Stimulated activated CD4-positive, alpha-beta T cell treated with anti-CD3 and anti-CD28 coated beads, TNF-alpha, amount 100 ng/mL, for 1 hour (primary cell): ENCODE measurements at places on chromosomes 13 and 19.

- no peak for DNase-seq
Observed at GRCh38 chr19:19181488-19181998, 10.4 kb downstream of the BORCS8 start.

- DNase-seq, result no peak
Observed at GRCh38 chr19:5803441-5803751, 1.5 kb upstream of the NRTN start.

DNA sequence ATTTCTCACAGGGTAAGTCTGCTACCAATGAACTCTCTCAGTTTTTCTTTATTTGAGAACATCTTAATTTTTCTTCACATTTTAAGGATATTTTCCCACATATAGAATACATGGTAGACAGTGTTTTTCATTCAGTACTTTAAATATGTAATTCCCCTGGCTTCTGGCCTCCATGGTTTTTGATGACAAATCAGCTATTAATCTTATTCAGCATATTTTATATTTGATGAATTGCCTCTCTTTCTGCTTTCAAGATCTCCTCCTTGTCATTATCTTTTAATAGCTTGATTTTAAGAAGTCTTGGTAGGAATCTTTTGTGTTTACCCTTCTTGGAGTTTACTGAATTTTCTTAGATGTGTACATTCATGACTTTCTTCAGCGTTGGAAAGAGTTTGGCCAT, 27.6 kb downstream of the TNFSF13B start:
- DNase-seq, result no peak

DNA sequence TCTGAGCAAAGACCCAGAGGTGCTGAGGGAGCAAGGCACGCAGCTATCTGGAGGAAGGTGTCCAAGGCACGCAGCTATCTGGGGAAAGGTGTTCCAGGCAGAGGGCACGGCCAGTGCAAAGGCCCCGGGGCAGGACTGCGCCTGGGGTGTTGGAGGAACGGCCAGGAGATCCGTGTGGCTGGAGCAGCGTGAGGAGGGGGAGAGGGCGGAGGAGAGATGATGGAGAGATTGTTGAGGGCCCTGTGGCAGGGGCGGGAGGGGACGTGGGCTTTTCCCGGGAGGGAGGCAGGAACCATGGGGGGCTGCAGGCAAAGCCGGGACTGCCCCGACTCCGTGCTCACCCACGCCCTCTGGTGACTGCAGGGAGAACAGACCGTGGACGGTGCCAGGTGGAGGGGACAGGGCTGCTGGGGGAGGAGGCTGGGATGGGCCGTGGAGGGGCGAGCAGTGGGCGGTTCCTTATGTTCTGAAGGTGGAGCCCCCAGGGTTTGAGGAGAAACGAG, 13.3 kb upstream of the MISP start:
- DNase-seq, result peak; percentile 52

DNA sequence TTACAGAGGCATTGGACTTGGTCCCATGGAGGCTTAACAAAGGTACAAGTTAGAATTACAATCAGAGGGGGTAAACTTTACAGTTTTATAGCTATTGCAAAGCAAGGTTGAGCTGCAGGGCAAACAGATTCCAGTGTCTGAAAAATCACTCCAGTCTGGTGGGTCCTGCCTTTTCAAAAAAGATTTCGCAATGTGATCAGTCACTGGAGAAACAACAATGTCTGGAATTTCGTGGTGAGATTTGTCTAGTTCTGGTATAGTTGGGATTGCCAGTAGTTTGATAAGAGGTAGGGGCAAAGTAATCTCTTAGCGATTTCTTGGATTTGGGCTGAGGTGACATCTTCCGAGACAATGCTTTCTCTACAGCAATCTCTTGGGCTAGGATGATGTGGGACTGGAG, 1198.2 kb upstream of the PCDH9 start:
- no peak for DNase-seq

DNA sequence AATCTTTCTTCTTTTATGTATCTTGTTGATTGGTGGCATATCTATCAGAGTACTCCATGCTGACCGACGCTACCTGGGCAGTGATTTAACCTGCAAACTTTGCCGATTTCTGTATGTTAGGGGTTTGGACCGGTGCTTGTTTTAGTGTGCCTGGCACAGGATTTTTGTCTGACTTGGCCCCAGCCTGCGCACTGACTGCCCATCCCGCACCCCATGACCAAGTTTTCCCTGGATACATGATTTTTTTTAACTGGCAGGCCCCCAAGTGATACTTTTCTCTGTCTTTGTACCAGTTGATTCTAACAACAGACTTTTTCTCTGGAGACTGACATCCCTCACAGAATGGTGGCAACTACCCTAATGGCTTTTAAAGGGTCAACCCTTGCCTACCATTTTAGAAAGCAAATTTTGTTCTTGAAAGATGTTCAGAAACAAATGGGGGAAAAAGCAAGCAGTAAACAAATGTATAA, 69.0 kb upstream of the C1QTNF9B start:
- no peak for DNase-seq
